ENCODE measurements at places on chromosomes 16 and 17.

DNA sequence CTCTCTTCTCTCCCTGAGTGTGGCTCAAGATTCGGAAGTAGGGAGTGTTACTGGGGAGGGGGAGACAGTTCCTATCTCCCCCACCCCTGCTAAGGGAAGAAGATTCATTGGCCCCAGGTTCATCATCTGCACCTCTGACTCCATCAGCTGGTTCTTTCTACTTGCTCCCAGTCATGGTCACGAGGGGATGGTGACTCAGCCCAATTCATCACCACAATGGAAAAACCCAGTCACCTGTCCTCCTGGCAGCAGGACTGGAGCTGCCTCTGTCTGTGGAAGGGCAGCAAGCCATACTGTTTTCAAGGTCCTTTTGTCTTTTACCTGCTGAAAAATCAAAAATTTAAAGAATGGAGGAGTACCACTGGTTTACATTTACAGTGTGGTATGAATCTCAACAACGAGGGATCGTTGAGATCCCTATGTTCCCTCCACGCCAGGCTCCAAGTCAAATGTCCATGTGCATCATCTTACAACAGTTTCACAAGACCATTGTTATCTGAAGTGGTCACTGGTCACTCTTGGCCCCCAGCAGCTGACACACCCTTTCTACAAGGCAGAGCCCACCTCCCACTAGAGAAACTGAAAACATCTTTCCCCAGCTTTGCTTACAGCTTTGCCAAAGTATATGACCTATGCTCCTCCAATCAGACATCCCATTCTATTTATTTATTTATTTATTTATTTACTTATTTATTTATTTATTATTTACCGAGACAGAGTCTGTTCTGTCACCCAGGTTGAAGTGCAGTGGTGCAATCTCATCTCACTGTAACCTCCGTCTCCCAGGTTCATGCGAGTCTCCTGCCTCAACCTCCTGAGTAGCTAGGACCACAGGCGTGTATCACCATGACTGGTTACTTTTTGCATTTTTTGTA, 40.4 kb upstream of the NDRG4 start:
- peak; percentile 43 for DNase-seq

DNA sequence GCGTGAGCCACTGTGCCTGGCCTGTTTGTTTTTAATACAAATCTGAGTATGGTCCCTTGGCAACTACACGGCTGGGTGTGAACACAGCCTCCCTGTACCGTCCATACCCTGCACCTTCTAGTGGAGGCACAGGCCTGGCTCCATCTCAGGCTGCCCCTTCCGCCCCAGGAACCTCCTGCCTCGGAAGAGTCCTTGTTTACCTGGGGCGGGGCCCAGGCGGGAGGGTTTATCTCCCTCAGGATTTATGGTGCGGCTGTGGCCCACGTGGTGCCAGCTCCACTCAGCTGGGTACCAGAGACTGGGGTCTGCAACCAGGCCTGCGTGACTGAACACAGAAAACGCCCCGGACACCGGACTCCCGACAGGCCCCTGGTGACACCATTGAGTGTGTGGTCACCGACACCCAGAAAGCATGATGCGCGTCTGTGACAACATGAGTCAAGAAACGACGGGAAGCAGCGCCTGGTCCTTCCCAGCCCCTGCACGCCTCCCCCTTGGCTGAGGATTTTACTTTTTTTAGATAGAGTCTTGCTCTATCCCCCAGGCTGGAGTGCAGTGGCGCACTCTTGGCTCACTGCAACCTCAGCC, 19.0 kb downstream of the UNKL start:
- no peak for DNase-seq

GRCh38 chr16:50467943-50468748, 80.0 kb upstream of the NKD1 start:
- DNase-seq = no peak

DNA sequence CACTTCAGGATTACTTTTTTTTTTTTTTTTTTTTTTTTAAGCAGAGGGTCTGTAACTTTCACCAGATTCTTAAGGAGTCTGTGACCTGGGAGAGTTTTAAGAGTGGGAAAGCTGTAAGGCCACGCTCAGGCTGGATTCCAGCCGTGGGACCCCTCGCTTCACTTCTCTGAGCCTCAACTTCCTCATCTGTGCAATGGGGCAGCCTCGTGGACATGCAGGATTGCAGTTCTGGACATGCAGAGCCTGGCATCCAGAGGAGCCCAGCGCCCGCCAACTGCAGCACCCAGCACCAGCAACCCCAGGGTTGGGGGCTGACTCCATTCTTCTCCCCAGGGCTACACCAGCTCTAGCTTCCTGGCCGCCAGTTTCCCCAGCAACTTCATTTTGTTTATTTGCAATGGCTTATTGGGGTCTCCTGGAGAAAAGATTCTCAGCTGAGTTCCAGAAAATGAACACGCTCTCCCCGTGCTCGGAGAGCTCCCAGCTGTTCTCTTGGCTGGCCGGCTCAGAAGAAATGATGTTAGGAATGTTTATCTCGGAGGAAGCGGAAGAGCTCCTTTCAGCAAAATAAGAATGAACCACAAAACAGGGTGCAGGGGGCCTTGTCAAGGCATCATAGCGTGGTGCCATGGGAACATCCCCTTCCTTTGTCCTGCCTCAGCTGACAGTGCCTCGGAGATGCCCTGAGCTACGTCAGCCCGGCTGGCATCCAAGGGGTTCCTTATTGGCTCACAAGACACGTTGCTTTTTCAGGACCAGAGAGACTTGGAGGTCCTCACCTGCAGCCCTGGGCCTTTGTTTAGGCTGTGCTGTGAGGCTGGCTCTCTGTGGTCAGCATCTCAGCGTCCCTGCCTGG, 22.9 kb upstream of the ZCCHC14 start:
- no peak for DNase-seq

DNA sequence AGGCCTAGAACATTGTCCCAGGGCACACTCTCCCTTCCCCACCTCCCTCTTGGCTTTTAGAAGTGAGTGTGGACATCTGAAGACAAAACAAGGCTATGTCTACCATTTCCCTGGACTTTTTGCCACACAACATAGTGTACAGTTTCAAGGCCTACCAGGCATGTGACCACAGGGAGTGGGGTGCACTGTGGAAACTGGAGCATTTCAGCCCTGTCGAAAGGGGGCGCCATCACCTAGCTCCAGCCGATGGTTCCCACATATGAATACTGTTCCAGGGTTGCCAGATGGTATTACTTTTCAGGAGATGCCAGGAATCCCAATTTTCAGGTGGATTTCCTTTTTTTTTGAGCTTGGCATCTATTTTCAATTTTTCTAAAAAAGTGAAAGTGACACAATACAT, 140.7 kb downstream of the KATNIP start:
- DNase-seq = no peak

DNA sequence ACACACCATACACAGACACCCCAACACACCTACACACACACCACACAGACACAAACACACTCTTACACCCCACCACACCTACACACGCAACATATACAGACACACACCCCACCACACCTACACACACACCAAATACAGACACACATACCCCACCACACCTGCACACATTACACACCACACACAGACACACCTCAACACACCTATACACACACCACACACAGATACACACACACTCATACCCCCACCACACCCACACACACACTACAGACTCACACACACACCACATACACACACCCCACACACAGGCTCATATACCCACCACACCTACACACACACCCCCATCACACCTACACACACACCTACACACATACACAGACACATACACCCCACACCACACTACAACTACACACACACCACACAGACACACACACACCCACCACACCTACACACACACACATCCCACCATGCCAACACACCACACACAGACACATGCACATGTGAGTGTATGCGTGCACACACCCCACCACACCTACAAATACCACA, 31.4 kb downstream of the GPT2 start:
- DNase-seq = no peak

GRCh38 chr17:78146881-78147280, 696 bp downstream of the C17orf99 start:
- DNase-seq = no peak

DNA sequence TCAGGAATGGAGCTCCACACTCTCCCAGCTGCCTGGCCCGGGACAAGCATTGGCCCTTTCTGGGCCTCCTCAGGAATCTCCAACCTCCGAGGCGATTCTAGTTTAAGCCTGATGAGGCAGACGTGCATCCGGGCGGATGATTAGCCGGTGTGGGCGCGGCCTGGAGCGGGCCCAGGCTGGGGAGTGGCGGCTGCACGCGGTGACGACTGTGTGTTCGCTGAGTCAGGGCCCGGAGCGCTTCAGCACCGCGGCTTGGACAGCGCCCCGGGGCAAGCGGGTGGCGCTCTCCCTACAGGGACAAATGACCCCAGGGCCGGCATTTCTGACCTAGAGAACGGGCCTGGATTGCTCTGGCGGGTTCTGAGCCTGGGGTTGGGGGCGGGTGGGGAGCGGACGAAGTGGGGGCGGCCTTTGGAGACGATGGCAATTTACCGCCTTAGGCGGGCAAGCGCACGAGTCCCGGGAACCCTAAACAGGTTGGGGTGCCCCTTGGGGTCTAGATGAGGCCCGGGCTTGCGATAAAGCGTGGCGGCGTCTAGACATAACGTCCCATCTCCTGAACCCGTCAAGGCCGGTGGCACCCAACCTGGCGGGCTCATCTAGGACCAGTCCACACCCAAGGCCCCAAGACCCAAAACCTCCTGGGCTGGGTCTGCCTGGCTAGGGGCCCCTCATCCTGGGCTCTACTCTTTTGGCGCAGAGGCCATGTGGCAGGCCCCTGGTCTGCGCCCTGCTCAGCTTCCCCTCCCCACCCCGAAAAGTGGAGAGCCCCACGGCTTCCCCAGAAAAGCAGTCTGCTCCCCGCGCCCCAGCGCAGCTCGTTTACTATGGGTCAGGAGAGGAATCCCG, 22.3 kb upstream of the ZNHIT3 start:
- no peak for DNase-seq

DNA sequence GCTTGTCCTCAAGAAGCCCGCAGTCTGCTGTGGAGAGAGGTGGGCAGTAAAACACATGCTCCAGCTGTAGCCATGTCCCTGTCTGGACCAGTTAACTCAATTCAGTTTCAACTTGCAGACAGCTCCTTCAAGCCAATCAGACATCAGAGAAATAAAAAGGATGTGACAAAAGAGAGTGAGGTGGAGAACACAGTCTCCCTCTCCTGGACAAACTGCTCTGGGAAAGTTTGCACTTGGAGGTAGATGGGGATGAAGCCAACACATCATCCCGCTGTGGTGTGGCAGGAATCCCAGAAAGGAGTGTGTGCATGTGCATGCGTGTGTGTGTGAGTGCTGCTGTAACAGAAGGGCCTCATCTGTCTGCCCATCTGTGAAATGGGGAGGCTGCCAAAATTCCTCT, 358.6 kb upstream of the ASIC2 start:
- DNase-seq = no peak

- peak; percentile 57 for DNase-seq
Measured at GRCh38 chr16:12095275-12096156, 119.0 kb downstream of the SNX29 start.

GRCh38 chr17:31068291-31068690, 26.5 kb upstream of the NF1 start:
- DNase-seq = peak; percentile 25

DNA sequence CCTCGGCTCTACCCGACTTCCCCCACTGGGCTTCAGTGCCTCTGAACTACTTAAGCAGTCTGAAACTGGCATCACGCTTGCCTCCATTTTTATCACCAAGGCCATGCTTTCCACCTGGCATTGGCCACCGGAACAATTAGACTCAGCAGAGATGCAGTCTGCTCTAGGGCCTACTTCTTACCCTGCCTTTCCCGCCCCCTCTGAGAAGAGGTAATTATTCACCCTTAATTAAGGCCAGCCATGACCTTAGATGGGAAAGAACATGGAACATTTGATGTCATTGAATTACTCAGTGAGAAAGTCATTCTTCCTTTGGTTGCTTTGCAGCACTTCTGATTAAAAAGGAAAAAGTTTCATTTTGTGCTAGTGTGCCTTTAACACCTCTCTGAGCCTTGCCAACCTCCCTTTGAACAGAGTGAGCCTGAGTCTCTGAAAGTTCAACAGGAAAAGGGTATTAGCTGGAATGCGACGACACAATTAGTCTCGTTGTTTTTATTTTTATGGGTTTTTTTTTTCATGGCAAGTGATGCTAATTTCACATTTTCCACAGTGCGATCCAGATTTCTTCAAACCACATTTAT, 60.9 kb upstream of the TNRC6A start:
- peak; percentile 5 for DNase-seq

GRCh38 chr16:84942786-84943185, 68.5 kb downstream of the ZDHHC7 start:
- DNase-seq = no peak

- DNase-seq = no peak
Measured at GRCh38 chr17:80737106-80738019, 192.7 kb downstream of the RPTOR start.

GRCh38 chr17:5557485-5557884, 26.8 kb downstream of the NLRP1 start:
- DNase-seq = no peak

DNA sequence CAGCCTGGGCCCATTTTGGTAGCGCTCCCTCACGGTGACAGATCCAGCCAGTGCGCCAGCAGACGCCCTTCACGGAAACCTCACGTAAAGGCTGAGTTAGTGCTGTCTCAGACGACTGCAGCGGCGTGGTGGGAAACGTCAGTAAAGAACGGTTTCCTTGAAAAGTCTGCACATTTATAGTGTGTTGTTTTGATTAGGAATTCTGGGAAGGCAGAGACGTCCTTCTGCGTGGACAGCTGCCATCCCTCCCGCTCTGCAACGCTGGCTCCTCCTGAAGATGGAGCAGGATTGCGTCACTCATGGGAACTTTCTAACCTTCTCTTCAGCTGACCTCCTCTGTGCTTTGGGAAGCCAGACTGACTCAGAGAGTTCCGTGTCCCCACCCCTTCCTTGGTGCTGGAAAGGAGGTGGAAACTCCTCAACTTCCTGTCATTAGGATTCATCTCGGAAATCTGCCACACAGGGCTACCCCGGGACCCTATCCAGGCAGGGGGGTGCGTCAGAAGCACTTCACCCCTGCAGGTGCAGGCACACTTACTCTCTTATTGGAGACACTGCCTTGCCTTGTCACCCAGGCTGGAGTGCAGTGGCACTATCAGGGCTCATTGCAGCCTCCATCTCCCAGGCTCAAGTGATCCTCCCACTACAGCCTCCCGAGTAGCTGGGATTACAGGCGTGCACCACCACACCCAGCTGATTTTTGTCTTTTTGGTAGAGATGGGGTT, 24.3 kb upstream of the CRISPLD2 start:
- DNase-seq = no peak

- DNase-seq = no peak
Measured at GRCh38 chr16:66681676-66682075, 14.9 kb downstream of the CMTM4 start.

Measured in activated CD4-positive, alpha-beta T cell treated with anti-CD3 and anti-CD28 coated beads, Interleukin-2, amount 50 U/mL, for 4 hours (primary cell).